ENCODE measurements at places on chromosomes 6 and 20. TPM values are rescaled to one million over a fixed set of nuclear protein-coding genes. Genes with fewer than 3 reads are reported as not detected.

The VAPB gene
- polyA plus RNA-seq, result 52.4 TPM

- no peak for DNase-seq
These were observed 910 bp upstream of the ADTRP start for GRCh38 chr6:11779329-11780096.

GRCh38 chr6:146635165-146635564 is 36.4 kb downstream of the ADGB start:
- DNase-seq, result no peak

The OPRM1 gene
- polyA plus RNA-seq, result 0.12 TPM

GRCh38 chr6:131117878-131118277 is 17.4 kb upstream of the AKAP7 start:
- DNase-seq, result no peak

DNA sequence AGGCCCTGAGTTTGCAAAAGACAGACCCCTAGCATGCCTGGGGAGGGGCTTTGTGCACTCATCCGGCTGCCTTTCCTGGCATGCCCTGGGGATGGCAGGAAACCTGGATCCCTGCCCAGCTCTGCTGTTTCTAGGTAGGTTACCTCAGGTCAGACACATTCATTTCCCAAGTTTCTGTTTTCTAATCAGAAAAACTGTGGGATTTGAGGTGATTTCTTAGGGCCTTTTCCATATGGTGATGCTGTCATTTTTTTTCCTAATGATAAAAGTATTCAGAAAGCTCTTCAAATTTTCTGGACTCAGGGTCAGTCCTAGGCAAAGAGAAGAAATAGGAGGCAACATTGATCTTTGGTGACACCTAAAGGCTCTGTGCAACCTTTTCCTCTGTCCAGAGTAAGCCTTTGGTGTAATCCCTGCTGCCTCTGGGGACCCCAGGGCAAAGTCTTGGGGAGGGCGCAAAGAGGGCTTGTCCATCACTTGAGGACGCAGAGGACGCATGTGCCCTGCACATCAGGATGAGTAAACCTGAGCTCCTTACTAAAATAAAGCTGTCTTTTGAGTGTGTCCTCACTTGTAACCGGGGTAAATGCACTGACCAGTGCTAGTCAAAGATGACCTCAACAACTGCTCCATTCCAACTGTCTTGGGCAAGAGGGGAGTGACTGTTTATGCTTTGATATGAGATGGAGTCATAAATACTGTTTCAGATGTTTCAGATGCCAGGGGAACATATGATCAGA is 13.5 kb upstream of the TRAM2 start:
- DNase-seq, result no peak

The ZNF334 gene
- 44.9 TPM for polyA plus RNA-seq

DNA sequence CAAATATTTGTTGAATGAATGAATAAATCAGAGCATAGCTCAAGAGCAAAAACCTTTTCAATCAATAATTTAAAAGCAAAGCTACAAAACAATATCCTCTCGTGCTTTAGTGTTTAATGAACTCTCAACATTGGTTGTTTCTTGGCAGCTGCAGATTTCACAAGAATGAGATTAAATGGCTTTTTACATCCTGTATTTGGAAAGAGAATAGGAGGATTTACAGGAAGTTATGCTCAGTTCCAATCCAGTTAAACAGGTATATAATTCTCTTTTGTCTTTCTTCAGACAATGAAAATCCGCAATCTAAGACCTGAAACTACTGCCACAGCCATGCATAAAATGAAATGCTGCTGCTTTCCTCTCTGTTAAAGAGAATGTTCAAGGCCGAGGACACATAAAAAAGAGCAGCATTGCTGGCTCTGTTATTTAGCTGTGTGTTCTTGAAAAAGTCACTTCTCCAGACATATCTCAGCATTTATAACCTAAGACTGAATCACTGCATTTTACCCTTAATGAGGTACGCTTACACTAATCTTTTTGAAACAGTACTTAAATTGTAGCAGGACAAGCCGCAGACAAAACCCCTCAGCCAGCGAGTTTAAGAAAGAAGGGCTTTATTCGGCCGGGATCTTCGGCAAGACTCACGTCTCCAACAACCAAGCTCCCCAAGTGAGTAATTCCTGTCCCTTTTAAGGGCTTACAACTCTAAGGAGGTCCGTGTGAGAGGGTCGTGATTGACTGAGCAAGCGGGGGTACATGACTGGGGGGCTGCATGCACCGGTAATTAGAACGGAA is 3.6 kb downstream of the C6orf52 start:
- no peak for DNase-seq

The TEAD3 gene
- polyA plus RNA-seq, result 52.8 TPM

- DNase-seq, result no peak
These were observed 538 bp downstream of the TTLL9 start for GRCh38 chr20:31870726-31871617.

The EIF6 gene
- polyA plus RNA-seq, result 154 TPM

GRCh38 chr6:50654155-50654554 is 59.2 kb upstream of the TFAP2D start:
- no peak for DNase-seq

DNA sequence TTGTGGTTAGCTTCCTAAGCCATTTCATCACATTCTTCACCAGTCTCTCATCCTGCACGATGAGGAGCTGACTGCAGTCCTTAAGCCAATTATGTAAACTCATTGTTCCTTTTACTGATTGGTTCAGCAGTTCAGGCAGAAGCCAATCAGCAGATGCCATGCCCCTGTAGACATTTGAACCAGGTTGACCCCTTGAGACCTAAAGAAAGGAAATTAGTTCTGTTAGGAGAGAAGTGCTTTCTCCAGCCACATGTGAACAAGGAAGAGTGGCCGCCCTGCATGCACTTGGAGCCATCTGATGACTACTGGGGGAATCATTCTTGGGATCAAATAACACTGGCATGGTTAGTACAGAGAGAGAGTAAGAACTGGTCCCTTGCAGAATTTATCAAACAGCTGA is 535.2 kb upstream of the ID4 start:
- DNase-seq, result no peak

GRCh38 chr6:73177221-73177944 is 47.9 kb downstream of the KHDC1L start:
- DNase-seq, result no peak

The HAO1 gene
- not detected for polyA plus RNA-seq

DNA sequence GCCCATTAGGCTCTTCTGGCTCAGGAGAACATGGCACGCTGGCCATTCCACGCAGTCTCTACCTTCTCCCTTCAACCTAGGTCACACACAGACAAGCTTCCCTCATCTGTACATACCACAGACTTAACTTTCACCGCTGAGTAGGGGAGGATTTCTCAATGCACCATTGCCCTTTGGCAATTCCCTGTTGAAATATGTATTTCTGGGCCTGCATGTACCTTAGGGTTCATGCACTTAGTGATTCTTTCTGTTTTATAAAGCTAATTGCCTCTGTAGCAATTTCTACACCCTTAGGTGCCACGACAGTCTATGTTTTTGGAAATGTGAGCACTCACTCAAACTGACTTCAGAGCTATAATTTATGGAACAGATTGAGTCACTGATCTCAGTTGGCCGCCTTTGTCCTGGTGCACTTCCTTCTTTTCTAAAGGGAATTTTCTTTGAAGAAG is 253.8 kb upstream of the PRDM1 start:
- DNase-seq, result no peak

DNA sequence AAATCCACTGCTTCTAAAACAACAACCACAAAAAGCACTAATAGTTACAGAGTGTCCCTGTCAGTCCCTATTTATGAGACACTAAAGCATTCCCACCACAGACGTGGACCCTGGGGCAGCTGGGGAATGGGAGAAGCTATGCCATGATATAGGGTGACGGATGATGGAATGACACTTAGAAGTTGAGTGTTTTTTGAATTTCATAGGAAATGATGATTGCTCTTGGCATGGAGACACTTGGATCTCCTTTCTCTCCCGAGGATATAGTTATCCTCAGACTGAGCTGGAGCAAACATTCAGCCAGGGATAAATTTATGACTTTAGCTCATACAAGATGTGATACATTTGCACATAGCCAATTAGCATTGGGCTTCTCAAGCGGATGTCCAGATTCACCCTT is 151.2 kb downstream of the EDN3 start:
- no peak for DNase-seq

The RSPH4A gene
- polyA plus RNA-seq, result 2.8 TPM

DNA sequence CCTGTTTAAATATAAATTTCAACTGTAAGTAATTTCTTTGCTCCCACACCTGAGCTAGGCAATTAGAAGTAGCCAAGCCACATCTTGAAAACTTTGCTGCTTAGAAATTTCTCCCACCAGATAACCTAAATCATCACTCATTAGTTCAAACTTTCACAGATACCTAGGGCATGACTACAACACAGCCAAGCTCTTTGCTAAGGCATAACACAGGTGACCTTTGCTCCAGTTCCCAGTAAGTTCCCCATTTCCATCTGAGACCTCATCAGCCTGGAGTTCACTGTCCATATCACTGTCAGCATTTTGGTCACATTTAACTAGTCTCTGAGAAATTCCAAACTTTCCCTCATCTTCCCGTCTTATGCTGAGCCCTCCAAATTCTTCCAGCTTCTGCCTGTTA is 79.8 kb upstream of the OPRM1 start:
- DNase-seq, result no peak

GRCh38 chr6:25956226-25956625 is 6.4 kb upstream of the TRIM38 start:
- peak; percentile 10 for DNase-seq

DNA sequence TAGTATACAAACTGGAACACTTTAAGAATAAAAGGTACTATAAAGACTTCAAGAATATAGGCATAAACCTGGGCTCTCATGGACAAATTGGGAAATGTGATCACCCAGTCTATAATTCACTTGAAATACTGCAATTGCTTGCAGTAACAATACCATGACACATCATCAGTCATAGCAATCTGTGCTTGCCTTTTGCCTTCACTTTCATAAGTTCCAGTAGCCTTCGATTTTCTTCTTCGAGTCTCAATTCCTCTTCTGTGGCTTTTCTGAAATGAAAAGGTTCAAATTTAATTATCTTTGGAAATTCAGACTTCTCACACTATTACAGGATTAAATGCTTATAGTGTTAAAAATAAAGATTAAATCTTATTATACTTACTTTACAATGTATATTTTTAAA is 96.3 kb upstream of the ZBTB24 start:
- no peak for DNase-seq

DNA sequence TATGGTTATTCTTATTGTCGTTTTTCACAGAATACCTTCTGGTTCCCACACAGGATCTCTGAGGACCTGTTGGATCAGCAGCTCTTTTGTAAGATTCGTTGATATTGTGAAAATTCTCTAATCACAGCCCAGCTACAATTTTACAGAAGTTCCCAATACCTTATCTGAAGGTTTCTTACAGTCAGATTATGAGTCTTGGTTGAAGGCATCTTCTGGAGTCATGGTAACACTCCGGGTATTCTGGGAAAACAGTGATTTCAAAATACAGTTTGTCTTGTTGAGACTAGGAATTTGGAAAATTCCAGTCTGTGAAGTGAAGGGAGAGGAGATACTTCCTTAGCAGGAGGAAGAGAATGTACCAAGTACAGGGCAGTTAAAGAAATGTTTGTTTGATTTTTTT is 22.2 kb upstream of the HLA-C start:
- DNase-seq, result no peak
